ENCODE measurements at places on chromosomes 12 and 14.
A peak's percentile ranks its signal among the peaks of the same experiment; 100 is the strongest.

DNA sequence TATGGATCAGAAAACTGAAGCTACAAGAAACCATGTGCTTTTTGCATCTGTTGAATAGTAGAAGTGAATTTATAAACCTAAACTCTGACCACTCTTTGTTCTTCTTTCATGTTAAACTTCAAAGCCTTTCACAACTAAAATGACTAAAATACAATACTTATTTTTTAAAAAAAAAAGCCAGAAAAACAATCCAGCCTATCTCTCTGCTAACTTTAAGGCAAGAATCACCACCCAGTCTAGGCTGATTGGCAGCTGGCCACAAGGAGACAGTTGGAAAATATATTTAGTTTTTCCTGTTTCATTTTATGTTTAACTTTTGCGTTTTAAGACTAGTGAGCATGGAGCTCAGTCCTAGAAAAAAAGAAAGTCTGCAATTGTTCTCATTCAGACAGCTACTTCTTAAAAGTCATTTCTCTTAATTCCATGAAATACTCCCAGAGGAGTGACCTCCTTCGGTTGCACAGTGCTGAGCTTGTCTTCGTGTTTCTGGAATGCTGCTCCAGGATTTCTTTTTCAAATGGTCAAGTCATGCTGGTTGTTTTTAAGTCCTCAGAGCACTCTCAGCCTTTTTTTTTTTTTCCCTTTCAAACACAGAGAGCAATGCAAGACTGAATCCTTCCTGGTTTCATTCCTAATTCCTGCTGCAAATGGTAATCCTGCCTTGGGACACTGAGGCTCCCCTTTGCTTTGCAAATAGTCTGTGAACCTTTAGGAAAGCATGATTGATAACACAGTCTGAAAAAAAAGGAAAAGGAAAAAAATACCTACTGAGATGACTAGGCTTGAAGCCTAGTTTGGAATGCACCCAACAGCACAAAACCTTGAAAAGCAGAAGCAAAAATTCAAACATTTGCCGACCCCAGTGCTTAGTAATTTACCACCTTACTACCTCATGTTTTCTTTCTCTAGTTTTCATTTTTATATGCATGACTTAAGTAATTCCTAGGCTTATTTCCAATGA is 233.3 kb upstream of the DAAM1 start:
- DNase-seq = no peak

- DNase-seq = no peak
These were observed 7.6 kb upstream of the CCDC184 start for GRCh38 chr12:48175613-48176416.

GRCh38 chr12:91178781-91179180 is 3.8 kb downstream of the DCN start:
- no peak for DNase-seq

DNA sequence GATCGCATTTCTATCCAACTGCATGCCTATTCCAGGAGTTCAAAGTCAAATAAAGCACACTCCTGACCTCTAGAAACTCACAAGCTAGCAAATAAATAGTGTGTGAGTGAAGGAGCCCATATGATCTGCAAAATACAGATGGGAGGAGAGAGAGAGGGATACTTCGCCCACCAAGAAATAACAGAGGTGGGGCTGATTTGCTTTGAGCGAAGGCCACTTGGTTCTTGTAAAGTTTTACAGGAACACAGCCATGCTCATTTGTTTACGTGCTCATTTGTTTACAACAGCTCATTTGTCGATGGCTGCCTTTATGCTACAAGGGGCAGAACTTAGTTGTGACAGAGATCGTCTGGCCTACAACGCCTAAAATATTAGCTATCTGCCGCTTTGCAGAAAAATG is 63.4 kb upstream of the GPATCH2L start:
- no peak for DNase-seq

- no peak for DNase-seq
These were observed 73.2 kb downstream of the SEC23A start for GRCh38 chr14:39029789-39030188.

DNA sequence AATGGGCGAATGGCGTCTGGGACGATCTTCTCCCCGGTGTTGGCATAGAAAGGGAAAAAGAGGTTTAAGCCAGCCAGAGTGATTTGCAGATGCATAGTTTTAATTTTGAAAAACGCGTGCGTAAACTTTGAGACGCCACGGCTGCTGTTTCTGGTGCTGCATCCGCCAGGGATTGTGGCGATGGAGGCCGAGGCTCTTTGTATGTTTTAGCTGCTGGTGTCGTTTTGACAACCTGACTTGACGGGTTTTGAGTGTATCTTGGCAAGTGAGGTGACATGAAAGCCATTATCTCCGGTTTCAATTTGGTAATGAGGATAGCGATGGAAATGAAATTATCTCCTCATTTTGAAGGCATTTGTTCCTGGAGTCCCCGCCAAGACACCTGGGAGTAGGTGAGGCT is 1.6 kb downstream of the PTGDR start:
- no peak for DNase-seq

- no peak for DNase-seq
These were observed 131.8 kb upstream of the EEA1 start for GRCh38 chr12:93060666-93061472.

GRCh38 chr14:66248256-66248655 is 237.9 kb upstream of the CCDC196 start:
- no peak for DNase-seq

DNA sequence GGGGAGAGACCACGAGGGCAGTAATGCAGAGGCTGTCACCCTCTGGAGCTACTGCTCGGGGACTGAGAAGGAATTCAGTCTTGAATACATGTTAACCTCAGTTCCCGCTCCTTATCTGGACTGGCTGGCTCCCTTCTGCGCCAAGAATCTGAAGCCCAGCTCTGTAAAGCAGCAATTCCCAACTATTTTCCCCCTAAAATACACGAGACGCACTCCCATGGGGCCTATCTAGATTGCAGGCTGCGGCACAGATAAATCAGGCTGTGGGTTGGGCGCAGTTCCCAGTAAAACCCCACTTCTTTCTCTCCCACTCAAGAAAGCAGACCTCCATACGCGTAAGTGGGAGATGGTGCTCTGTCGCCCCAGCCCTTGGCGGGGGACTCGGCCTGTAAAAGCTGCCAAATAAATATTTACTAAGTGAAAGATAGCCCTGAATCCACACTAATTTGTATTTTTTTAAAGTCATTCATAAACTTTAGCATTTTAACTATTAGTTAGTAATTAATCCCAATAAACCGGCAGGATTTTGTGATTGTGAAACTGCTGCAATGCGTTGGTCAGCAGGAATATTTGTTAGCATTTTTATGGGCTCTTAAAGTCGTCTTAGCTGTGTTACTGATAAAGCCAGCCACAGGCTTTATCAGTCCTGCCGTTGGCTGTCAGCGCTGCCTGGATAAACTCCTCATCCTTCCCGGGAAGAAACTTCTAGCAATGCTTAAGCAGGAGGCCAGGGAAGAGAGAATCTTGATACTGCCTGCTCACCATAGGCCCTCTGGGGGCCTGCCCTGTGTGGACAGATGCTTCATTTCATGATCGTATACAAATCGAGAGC is 17.8 kb downstream of the FBXL14 start:
- no peak for DNase-seq

- no peak for DNase-seq
These were observed 13.0 kb downstream of the PARP2 start for GRCh38 chr14:20356422-20356821.

DNA sequence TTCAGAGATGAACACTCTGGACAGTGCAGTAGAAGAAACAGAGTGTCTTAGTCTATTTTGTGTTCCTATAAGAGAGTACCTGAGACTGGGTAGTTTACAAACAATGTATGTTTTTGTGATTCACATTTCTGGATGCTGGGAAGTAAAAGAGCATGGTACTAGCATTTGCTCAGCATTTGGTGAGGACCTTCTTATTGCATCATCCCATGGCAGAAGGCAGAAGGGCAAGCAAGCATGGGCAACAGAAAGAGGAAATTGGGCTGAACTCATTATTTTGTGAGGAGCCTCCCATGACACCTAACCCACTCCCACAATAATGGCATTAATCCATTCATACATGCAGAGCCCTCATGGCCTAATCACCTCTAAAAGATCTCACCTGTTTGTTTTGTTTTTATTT is 8.0 kb downstream of the ANKS1B start:
- no peak for DNase-seq

- no peak for DNase-seq
These were observed 92.8 kb downstream of the SINHCAF start for GRCh38 chr12:31233061-31233730.

- DNase-seq = no peak
These were observed 164.8 kb downstream of the DERA start for GRCh38 chr12:16075887-16076286.

DNA sequence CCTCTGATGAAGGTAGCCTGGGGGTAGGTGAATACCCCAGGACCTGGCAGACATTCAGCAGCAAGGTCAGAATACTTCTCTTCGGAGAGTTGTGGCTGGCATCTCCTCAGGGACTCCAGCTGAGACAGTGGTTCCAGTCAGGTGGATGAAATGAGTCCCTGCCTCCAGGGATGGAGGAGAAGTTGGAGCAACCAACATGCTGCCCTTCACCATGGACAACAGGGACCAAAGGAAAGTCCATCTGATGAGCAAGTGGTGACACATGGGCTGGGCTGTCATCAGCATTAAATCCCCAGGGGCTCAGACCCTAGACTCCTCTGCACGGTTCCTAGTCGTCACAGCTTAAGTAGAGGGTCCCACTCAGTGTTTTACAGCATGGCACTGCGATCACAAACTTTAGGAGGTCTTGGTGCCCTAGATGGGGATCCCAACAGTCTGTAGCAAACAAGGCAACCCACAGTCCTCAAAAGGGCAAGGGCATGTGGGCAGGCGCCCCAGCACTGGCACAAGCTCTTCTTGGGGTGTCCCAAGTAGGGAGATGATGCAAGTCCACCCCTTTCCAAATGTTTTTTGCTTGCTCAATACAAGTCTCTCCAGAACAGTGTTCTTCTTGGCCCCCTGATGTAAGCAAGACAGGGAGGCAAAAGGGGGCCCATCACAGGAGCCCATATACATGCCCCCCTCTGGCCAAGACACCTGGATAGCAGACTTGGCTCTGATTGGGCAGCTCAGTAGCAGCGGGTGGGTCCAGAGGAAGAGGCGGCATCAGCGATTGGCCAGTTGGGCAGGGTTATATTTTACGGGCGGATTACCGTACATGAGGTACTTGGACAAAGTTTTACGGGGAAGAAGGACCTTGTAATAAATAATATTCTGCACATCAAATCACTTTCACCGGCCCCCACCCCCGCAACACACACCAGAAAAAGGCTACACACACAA is 10.8 kb upstream of the CDH24 start:
- DNase-seq = no peak

DNA sequence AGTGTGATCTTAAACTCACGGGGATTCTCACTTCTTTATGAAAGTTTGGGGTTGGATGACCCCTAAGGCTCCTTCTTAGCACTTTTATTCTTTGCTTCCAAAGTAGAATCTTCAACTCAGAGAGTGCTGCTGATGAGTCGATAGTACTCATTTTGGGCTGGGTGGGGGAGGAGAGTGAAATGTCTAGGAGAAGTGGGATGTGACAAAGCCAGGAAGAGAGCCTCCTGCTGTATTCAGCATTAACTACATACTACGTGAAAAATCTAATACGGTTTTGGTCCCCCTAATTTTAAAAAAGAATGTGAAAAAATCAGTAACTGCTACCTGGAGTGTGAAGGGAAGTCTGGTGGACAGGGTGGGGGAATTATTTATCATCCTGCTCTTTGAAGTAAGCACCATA is 148.3 kb downstream of the SAMD4A start:
- peak; percentile 47 for DNase-seq

DNA sequence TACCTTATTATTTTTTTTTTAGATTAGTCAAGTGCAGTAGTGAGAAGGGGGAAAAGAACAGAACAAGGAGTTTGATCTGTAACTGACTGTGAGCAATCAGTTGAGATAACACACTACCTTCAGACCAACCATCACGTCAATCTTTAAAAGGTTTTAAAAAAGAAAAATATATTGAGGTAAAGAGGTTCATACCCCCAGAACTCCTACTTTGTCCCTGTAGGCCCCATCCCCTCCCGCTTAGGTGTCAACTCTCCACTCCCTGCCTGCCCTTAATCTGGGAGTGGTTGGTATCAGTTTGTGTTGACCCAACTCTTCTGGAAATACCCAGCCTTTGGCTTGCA is 16.2 kb downstream of the MMP14 start:
- DNase-seq = no peak

- no peak for DNase-seq
These were observed 46.0 kb upstream of the EVL start for GRCh38 chr14:100019156-100019744.

GRCh38 chr12:55906056-55906455 is 21.6 kb downstream of the PYM1 start:
- peak; percentile 36 for DNase-seq

DNA sequence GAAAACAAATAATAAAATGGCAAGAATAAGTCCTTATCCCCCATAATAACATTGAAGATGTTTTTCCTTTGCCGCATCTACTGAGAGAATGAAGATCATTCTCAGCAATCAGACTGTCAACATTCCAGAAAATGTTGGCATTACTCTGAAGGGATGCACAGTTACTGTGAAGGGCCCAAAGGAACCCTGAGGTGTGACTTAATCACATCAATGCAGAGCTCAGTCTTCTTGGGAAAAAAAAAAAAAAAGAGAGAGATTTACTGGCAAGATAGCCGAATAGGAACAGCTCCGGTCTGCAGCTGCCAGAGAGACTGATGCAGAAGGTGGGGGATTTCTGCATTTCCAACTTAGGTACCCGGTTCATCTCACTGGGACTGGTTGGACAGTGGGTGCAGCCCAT is 41.3 kb upstream of the OR6J1 start:
- DNase-seq = no peak

GRCh38 chr12:98635657-98636323 is 8.8 kb downstream of the IKBIP start:
- no peak for DNase-seq

GRCh38 chr12:99809909-99810308 is 162.4 kb downstream of the GARIN6 start:
- no peak for DNase-seq
